ENCODE measurements at places on chromosomes 13 and 19.

DNA sequence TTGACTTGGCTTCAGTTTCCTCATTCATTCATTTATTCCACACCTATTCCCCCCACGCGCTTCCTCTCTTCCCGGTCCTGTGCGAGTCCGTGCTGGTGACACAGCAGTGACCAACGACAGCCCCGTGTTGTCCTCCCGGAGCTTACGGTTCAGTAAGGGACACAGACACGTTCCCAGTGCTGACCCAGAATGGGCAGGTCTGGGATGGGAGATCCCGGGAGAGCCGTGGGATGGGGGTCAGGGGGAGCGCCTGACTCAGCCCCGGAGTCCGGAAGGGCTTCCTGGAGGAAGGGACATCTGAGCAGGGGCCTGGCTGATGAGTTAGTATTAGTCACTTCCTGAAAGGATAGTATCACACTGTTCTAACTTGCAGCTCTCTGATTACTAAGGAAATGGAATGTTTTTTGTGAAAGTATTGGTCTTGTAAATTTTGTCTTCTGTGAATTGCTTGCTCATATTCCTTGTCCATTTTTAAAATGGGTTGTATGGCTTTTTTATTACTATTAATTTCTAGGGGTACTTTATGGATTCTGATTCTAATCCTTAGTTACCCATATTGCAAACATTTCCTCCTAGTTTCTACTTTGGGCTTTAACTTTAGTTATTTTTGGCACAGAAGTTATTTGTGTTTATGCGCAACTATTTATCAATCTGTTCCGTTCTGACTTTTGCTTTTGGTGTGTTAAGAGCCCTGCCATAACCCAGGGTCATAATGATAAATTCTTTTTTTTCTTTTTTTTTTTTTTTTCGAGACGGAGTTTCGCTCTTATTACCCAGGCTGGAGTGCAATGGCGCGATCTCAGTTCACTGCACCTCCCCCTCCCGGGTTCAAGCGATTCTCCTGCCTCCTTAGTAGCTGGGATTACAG, 708 bp upstream of the ERCC1 start:
- DNase-seq, result no peak

DNA sequence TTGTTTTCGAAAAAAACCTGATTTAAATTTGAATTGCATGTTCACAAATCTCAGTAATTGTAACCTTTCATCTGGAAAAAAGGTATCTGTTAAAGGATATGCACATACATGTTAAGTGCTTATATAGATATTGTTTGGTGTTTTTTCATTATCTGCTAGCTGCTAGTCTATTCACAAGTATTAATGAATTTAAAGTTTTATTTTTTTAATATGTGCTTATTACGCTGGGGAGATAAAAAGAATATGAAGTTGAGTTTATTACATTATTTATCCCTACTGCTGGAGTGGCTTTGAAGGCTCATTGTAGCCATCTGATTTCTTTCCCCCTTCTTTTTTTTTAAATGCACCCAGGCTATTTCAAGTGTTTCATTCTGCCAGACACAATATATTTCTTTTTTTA, 3.9 kb upstream of the MAB21L1 start:
- no peak for DNase-seq

GRCh38 chr19:35315883-35316282, 13.1 kb upstream of the CD22 start:
- DNase-seq, result no peak

DNA sequence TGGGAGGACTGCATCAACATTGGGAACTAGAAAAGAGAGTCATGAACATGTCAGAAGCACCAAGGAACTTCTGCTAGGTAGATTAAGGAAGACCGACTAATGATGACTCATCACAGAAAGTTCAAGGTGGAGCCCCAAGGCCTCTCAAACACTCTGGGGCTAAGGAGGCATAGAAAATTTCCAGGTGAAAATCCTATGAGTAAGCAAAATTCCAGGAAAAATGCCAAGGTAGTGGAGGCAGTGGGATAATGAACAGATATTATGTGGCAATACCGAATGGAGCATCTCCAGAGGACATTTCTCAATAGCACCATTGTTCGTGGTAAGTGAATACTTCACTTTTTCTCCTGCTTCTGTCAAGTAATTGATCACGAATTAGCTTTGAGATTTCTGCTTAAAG, 336.5 kb downstream of the MZT1 start:
- no peak for DNase-seq

DNA sequence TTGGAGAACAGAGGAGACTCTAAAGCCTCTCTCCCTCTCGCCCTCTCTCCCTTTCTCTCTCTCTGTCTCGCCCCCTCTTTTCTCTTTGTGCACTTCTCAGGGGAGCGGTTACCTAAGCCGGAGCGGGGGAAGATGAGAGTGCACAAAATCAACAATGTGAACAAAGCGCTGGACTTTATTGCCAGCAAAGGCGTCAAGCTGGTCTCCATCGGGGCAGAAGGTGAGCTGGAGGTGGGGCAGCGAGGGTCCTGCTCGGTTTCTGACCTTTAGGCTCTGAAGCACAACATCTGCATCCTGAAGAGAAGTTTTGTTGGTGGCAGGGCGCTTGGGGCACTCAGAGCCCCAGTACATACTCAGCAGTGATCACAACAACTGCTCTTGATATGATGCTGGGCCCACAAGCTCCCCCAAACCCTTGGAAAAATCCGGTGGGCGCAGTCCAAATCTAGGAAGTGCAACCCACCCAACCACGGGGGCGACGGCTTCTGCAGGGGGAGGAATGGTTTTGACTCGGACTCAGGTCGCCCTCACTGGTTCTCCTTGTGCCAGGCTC, 43.3 kb downstream of the CAPN12 start:
- no peak for DNase-seq

GRCh38 chr19:51156710-51157109, 14.6 kb downstream of the SIGLEC7 start:
- no peak for DNase-seq

DNA sequence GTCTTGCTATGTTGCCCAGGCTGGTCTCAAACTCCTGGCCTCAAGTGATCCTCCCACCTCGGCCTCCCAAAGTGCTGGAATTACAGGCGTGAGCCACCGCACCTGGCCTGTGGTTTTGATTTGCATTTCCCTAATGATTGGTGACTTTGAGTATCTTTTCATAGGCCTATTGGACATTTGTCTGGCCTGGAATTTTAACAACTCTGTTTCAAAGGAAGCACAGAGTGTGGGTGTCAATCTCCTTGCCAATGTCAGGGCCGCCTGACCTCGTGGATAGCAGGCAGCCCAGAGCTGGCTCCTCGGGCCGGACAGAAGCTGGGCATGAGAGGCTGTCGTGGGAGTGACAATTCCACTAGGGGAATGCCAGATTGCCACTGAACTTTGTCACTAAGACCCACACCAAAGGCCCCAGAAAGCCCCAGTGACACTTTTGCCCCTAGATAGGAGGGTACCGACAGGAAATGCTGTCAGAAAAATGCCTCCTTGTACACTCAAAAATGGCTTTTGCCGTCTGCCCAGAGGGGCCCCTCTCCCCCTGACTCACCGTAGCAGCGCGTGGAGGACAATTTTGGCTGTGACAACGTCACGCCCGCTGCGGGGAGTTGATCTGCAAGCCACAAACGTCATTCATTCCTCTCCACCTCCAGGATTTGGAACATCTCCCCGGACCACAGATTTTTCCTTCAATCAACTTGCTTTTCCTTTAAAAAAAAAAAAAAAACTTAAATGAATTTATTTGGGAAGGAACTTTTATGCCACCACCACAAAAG, 11.7 kb upstream of the ADGRE5 start:
- no peak for DNase-seq

- DNase-seq, result no peak
These were observed 1068.1 kb upstream of the PCDH20 start for GRCh38 chr13:62483774-62484173.

GRCh38 chr19:30686176-30686820, 314.1 kb downstream of the ZNF536 start:
- no peak for DNase-seq

DNA sequence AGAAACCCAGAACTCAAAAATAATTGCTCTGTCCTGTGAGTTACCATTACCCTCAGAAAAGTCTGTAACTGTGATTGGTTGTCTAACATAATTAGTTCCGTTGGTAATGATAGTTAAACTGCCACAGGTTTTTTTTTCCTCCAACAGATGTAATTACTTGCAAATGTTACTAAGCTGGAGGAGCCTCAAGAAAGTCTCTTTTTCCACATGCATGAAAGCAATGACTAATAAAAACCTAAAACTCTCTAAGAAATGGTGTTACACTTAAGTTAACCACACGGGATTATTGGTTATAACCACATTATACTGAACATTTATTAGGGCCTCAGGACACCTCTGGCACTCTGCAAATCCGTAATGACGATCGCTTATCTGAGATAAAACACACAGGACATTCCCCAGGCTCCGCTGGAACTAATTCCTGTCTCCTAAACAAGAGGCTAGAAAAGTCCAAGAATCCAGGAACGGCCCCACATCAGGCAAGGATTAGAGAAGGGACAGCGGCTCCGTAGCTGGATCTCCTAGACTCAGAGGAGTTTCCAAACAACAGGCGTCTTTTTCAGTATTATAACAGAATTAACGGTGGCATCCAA, 753 bp downstream of the ZNF235 start:
- DNase-seq, result peak; percentile 0

GRCh38 chr19:46180701-46181387, 32.8 kb downstream of the IGFL2 start:
- no peak for DNase-seq

DNA sequence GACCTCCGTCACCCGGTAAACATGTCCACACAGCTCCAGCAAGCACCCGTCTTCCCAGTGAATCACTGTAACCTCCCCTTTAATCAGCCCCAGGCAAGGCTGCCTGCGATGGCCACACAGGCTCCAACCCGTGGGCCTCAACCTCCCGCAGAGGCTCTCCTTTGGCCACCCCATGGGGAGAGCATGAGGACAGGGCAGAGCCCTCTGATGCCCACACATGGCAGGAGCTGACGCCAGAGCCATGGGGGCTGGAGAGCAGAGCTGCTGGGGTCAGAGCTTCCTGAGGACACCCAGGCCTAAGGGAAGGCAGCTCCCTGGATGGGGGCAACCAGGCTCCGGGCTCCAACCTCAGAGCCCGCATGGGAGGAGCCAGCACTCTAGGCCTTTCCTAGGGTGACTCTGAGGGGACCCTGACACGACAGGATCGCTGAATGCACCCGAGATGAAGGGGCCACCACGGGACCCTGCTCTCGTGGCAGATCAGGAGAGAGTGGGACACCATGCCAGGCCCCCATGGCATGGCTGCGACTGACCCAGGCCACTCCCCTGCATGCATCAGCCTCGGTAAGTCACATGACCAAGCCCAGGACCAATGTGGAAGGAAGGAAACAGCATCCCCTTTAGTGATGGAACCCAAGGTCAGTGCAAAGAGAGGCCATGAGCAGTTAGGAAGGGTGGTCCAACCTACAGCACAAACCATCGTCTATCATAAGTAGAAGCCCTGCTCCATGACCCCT, 9.0 kb upstream of the CEACAM5 start:
- DNase-seq, result no peak

Measured in globus pallidus (tissue), 1 donor.